ENCODE measurements at places on chromosomes 13 and 19.

DNA sequence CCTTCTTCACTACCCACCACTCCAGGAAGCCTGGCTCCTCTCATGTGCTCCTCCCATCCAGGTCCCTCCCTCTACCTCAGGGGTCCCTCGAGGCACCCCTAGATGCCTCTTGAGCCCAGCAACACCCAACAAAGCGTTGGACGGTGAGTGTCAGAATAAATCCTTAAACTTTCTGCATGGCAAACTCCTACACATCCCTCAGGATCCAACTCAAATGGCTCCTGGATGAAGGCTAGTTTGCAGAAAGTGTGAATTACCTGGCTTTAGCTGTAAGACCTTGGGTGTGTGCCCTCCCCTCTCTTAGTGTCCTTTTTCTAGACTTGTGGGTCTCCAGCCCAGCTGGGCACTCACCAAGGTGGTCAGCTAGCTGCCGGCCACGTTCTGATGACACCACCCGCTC lies 5.4 kb downstream of the MPV17L2 start:
- no peak for DNase-seq

DNA sequence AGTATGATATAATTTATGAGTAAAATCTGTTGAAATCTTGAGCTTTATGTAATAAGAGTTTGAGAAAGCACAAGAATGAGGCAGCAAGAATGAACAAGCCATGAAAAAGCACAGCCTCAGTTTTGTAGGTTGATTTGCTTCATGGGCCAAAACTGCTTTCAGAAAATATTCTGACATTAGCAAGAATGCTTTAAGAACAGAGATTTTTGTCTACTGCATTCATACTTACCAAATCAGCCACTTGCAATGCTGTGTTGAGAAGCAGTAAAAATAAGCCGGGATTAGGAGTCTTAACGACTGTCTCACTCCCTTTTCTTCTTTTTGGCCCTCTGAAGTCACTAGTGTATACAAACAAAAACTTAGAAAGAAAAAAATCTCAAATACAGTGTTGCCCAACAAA lies 114.5 kb downstream of the POSTN start:
- DNase-seq = no peak

DNA sequence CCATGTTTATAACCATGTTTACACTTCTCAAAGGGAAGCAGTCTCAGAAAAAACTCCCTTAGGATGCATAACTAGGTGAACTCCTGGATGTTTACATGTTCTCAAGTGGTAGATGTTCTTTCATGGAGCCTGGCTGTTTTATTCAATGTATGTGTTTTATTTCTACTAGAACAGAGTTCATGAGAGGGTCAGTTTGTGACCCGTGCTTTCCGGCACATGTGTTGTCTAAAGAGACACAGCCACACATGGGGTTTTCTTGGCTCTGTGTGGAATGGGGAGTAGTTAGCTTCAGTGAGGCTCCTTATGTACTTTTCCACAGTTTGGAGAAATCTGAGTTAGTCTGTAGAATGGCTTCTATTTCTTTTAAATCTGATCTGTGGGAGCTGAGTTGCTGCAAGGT lies 60.9 kb downstream of the ATP8A2 start:
- DNase-seq = no peak

GRCh38 chr13:64332048-64332447 lies 2898.1 kb downstream of the PCDH9 start:
- no peak for DNase-seq

DNA sequence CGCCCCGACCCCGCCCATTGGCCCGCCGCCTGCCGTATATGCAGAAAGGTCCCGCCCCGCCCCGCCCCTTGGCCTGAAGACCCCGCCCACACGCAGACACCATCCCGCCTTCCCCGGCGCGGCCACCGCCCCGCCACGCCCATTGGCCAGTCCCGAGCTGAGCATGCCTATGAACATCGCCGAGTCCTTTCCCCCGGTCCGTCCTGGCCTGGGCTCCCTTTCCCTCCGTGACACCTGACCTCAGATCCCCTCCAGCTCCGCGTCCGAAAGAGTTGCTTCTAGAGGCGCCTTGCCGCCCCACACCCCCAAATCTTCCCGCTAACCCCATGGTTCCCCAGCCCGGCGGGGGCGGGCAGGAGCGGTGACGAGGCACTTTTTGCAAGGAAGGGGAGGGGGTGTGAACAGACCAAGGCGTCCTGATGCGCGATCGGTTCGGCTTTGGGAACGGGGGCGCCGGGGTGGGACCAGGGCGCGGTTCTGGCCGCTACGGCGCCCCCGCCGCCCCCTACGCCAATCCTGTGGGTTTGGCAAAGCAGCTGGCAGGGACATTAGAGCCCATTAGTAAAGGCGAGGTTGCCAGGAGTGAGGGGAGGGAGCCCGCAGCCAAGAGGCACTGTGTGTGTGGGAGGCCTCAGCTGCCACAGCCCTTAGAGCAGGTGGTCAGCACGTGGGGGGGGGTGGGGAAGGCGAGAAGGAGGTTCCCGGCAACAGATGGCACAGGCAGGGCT lies 406 bp upstream of the NUMBL start:
- peak; percentile 94 for DNase-seq

DNA sequence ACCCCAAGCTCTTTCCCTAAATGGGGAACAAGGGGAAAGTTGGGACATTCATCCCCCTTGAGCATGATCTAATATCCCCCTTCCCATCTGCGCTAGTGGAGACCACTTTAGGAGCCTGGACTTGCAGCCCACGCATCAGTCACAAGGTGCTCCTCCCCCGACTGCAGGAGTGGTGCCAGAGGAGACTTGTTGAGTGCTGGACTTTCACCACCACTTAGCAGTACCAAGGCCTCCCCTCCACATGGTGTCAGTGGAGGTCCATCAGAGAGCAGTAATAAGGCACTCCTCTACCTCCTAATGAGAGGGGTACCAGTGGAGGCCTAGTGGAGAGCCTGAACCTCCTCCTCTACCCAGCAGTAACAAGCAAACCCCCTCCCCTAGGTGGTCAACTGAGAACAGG lies 22.5 kb downstream of the CAB39L start:
- DNase-seq = no peak

GRCh38 chr13:31369213-31369612 lies 169.4 kb downstream of the B3GLCT start:
- no peak for DNase-seq

- no peak for DNase-seq
These were observed 1.8 kb downstream of the DACH1 start for GRCh38 chr13:71864986-71865873.

DNA sequence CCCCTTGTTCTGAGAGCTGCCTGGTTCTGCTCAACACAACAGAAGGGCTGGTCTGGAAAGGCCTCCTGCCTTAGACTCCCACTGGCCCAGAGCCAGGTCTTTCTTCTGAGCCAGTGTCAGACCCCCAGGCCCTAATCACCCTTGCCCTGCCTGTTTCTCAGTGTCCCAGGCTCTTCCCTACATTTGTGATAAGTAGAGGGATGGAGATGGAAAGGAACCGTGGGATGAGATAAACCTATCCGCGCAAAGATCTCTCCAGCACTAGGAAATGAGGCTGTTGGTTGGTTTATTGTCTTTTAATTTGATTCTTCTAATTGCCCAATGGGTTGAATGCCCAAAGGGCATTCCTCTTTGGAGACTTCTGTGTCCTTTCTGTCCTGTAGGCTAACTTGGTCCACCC lies 470.0 kb downstream of the TSHZ3 start:
- DNase-seq = no peak

DNA sequence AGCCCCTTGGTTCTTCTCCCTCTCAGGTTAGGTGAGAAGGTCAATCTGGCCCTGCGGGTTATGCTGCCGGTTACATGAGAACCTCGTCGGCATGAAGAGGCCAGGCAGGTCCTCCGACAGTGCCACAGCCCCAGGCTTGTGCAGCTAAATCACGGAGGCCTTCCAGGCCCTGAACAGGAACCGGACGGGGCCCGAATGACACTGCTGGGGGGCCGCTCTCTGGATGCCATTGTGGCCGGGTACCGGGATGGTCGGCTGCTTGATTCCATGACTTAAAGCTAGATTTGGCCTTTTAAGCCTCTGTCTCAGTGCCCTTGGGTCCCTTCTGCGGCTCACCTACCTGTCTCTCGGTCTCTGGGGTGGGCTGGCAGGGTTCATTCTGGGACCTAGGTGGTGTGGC lies 48.4 kb downstream of the C1QTNF9 start:
- DNase-seq = no peak

DNA sequence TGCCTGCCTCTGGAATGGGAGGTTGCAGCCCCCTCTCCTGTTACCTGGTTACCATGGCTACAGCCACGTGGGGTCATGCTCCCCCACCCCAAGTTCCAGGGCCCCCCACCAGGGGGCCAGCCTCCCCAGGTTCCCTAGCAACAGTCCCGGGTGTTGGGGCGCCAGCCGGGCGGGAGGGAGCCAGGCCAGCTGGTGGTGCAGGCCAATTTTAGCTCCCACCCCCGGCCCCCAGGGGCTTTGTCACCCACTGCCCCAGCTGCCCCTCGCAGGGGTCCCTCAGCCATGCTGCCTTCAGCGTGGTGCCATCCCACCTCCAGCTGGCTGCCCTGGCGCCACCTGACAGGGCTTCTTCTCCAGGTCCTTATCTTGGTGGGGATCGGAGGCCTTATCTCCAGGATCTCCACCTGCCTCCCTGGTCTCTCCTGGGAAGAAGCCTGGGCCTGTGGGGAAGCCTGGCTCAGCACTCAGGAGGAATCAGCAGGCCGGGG lies 3.0 kb downstream of the MARK4 start:
- no peak for DNase-seq

GRCh38 chr19:54388802-54389139 lies 24.0 kb upstream of the LAIR1 start:
- DNase-seq = no peak

DNA sequence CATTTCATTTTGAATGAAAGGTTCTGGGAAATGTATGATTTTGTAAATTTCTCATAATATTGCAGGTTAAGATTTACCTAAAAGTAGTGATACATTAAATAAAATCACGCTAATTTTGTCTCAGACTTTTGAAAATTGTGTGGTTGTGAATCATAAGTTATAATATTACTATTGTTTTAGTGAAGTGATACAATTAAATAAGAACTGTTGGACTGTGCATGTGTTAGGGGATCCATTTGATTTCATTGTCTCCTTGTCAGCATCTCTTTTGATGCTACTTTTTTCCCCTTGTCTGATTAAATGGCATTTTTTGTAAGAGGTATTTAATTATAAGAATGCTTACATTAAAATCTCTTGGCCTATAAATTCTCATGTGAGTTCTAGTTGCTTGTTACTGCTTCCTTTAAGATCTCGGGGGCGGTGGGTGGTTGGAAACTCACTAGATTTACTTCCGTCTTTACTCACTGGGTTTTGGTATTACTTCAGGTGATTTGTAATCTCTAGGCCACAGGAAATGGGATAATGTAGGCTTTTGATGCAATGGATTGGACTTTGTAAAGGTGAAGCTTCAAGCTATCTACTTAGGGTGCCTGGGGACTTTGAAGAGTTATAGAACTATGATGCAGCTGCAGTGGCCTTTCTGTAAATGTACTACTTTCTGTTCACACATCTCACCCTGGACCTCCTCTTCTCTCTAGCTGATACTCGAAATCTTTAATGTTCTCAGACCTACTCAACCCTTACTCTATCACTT lies 66.5 kb downstream of the PAN3 start:
- no peak for DNase-seq

- DNase-seq = no peak
These were observed 9.0 kb downstream of the DNASE2 start for GRCh38 chr19:12872255-12872654.

- DNase-seq = peak; percentile 27
These were observed 209.5 kb upstream of the IPO5 start for GRCh38 chr13:97743938-97744337.

- no peak for DNase-seq
These were observed 10.3 kb downstream of the CELF5 start for GRCh38 chr19:3234800-3235199.

DNA sequence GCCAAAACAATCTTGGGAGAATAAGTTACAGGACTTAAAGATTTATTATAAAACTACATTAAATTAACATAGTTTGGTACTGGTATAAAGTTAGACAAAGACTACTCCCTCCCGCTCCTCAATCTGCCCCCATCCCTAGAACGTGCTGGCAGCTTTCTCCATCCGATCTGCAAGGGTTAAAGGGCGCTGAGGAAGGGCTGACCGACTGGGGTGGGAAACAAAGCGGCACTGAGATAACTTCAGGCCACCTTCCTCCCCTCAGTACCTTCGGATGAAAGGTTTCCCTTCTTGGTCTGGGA lies 790 bp upstream of the SUGT1 start:
- no peak for DNase-seq

DNA sequence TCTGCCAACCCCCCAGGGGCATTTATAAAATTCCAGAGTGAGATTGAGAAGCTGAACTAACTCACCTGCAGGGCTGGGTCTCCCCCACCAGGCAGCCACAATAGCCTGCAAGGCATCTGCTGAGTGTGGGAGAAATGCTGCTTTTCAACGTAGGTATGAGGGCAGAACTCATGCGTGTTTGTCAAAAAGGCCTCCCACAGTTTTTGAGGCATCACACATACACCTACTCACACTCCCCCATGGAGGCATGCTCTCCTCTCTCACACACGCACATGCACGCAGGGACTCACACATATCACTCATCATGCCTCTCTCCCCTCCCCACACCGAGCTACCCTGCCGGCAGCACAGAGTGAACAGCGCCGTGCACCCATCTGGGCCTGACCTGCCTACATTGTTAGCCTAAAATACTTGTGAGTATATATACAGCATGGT lies 390.5 kb downstream of the FGF9 start:
- no peak for DNase-seq

DNA sequence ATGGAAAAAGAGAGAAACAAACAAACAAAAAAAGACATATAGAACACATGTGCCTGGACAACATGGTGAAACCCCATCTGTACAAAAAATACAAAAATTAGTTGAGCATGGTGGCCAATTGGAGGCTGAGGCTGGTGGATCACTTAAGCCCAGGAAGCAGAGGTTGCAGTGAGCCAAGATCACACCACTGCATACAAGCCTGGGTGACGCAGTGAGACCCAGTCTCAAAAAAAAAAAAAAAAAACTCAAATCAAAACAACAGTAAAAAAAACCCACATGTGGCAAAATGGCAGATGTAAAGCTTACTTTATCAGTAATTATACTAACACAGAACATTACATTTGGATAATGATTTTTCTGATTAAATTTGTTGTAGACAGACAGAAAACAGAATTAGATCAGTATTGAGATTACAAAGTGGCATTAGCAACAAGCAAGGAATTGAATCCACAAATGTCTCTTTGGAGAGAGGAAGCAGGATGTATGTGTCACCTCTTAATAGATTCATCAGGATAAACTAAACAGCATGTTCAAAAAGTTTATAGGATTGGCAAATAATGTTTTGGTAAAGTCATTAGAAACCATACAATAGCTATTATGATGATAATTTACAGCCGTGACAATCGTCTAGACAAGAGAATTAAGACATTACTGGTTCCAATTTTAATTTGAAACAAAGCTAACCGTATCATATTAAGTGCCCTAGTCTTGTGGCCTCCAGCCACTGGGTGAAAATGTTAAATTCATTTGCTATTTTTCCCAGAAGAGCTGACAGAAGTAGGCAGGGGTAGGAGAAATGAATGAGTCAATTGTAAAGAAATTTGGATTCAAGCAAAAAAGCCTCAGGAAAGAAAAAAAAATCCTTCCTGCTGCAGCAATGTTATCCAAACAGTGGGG lies 206.0 kb downstream of the FGF14 start:
- DNase-seq = peak; percentile 7

- DNase-seq = no peak
These were observed 47.6 kb upstream of the GPI start for GRCh38 chr19:34317311-34317927.
